DMS79 treated with DMSO at 0.1 percent for 48 hours (cell line): ENCODE measurements at places on chromosomes 5 and 9.

DNA sequence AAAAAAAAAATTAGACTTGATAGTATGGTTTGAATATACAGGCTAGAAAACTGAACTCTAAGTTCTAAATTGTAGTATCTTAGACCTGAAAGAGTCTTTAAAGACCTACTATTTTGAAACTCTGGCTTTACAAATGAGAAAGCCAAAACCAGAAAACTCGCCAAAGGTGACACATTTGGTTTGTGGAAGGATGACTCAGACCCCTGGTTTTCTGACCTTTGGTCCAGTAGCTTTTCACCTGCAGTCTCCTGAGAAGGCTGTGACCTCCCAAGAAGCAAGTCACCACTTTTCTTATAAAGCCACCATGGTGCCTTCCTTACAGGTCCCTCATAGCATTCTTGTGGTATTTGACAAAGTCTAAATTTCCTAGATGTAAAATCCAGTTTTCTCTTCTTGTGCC is 102.1 kb upstream of the CEP78 start:
- no peak for DNase-seq

- no peak for DNase-seq
These were observed 691 bp downstream of the THBS4 start for GRCh38 chr5:80035839-80036238.

- no peak for DNase-seq
These were observed 232.3 kb upstream of the PAPPA start for GRCh38 chr9:115921301-115921700.

DNA sequence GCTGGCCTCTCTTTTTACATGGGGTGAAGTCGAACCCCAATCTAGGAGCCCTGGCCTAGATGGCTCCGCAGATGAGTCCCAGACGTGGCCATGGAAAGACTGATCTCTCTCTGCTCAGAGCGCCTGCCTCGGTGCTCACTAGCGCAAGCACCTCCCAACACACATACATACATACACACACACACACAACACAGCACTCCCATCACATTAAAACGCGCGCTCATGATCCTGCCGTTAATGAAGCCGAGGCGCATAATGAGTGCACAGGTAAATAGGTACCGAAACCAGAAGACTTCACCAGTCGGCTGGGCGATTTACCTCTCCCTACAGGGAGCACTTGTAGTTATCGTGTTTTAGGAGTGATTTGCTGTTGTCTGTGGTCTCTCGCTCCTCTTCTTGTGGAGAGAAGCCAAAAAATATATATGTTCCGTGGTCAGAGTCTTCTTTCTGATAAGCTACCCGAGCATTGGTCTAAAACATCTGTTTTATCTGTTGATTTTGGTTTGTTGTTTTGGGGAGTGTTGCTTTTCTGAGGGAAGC is 207.7 kb downstream of the MEF2C start:
- DNase-seq: peak; percentile 58

GRCh38 chr5:135974021-135974600 is 19.3 kb upstream of the LECT2 start:
- no peak for DNase-seq

DNA sequence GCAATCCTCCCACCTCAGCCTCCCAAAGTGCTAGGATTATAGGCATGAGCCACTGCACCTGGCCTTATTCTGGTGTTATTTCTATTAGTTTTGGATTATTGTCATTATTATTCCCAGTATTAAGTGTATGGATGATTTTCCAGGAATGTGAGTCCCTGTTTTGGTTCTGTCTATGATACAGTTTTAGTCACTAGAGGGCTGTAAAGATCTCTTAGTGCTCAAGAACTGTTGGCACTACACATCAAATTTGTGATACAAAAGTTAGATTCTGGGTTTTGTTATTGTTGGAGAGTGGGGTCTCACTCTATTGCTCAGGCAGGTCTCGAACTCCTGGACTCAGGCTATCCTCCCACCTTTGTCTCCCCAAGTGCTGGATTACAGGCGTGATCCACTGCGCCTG is 12.1 kb downstream of the CCL28 start:
- no peak for DNase-seq

GRCh38 chr9:75438716-75439115 is 350.4 kb downstream of the OSTF1 start:
- DNase-seq: no peak

- DNase-seq: no peak
These were observed 105.6 kb upstream of the IL12B start for GRCh38 chr5:159435855-159436254.

DNA sequence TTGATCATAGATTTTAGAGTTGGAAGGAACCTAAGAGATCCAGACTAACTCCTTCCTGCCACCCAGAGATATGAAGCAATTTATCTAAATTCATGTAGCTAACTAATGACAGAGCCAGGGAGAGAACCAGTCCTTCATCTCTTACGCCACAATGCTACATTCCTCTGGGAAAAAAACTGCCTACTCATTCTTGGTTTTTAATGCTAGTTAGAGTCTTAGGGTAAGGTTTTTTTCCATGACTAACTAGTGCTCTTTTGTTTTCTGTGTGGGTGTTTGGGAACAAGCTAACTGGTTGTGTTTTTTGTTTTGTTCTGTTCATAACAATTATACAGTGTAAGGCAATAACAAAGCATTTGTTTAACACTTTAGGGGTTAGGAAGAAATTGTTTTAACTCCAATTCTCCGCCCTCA is 52.4 kb downstream of the SLC44A1 start:
- DNase-seq: no peak

DNA sequence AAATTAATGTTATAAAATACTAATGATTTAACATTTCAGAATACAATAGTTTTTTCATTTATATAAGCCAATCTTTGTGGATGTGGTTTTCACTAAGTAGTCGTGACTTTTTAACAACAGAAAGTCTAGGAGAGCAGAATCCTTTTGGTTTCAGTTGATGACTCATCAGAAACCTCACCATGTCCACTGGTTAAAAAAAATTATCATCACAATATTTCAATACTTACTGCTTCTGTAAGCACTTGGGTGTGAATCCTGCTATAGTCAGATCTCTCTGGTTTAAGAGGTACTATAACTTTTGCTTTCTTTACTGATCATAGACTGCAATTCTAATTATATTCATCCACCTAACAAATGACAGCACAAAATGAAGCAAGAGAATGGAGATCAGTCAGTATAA is 77.2 kb downstream of the MRPS30 start:
- DNase-seq: no peak

DNA sequence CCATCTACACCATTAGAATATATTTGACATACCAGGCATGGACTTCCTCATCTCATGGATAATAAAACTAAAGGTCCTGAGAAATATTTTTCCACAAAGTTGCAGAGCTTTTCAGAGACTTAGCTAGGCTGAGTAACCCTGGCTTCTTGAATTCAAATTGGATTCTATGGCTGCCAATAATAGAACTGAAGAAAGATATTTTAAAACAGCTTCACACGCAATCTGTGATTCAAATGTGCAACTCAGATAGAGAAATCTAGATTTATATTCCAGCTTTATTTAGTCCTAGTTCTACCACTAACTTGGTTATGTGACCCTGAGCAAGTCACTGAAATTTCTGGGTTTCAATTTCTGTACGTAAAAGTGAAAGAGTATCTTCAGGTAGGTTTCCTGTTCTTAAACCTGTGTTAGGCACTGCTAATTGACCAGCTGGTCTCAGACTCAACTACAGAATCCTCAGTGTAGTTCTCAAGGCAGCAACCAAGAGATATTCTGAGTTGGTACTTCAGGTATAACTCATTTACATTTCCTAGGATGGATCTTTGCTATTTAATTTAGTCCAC is 235.3 kb downstream of the GABRB2 start:
- DNase-seq: no peak

DNA sequence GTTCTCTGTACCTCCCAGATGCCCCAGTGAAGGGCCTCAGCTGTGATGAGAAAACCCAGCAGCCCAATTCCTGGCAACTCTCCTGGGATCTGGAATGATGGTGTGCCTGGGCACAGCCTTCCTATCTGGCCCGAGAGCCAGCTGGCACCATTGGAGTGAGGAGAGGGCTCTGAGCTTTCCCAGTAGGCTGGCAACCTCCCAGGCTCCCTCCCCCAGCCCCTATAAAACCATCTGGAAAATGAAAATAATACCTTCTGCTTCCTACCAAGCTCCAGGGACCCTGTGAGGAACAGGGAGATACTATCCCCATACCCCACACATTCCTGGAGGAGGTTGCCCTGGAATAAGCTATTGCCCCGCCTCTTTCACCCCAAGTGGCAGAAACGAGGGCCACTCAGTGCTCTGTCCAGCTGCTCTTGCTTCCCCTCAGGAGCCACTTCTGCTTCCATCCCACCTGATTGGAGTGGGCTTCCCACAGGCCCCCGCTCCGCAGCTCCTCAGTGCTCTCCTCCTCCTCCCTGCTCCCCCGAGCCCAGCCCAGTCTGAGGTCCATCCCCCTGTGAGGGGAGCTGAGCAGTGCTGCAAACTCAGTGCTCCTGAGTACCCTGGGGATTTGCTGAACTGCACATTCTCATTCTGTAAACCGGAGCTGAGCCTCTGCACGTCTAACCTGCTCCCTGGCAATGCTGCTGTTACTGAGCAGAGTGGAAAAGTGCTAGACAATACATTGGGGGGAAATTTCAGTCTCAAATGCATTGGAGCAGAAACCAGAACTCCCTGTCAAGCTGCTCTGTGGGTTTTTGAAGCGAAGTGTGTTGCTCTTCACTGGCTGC is 74.7 kb downstream of the THBS4 start:
- peak; percentile 97 for DNase-seq

- no peak for DNase-seq
These were observed 44.8 kb downstream of the APTX start for GRCh38 chr9:32956606-32957005.

DNA sequence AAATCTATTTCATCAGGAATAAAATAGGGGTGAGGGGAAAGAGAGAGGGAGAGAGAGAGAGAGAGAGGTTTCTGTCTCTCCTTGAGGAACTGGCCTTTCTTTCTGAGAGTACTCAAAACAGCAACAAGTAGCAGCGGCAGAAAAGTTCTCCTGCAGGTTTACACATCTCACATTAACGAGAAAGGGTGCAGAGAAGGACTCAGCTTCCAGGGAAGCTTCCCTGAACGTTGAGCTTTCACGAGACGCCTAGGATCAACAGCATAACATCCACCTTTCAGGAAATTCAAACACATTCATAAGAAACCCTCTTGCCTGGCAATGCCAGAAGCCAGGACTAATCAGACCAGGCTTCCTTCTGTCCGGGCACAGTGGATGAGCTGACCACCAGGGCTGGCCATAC is 162.9 kb downstream of the ZDHHC21 start:
- peak; percentile 45 for DNase-seq

DNA sequence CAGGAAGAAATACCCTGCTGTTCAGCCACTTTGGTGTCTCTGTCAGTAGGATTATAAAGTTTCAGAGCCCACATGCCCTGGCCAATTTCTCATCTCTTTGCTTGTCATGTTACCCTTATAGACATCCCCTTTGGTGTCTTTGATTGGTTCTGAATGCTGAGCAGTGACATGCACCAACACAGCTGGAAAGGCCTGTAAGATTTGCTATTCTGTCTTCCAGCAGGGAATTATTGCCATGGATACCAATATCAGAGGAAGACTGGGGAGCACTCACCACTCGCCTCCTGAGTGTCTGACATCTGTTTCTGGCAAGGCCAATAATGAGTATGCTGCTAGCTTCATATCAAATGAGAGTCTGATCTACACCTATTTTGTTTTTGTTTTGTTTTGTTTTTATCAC is 34.4 kb downstream of the RAB3C start:
- DNase-seq: no peak

GRCh38 chr9:98883276-98883675 is 60.4 kb upstream of the COL15A1 start:
- DNase-seq: no peak

DNA sequence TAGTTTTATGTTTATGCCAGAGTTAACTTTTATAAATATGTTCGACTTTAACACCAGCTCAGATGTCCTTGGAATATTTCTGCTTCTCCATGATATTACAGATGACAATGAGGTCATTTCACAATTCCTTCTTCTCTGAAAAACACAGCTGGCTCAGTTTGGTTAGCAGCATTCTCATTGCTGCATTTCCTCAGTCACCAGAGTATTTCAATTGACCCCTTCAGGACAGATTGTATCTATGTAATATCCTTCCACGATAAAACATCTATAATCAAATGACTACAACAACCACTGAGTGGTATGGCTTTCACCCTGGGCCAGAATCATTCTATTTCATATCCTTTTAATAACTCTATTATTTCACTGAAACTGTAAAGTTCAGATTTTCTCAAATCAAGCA is 148.7 kb downstream of the OXCT1 start:
- no peak for DNase-seq

DNA sequence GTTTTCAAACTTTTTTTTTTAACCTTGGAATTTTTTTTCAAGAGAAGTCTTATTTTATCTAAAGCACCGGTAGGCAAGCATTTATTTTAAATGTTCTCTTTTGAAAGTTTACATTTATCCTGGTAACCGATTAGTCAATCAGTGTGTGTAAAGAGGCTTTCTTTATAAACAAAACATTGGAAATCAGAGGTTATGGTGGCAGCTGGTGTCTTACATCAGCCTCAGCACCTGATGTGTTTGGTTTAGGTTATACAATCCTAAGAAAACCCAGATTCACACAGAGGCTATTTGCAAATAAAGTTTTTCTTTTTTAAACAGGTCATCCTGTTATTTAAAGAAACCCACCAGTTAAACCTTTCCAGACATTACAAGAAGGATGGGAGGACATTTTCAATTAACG is 173.3 kb upstream of the GDNF start:
- no peak for DNase-seq

GRCh38 chr5:42912184-42912798 is 100.6 kb upstream of the SELENOP start:
- peak; percentile 15 for DNase-seq

DNA sequence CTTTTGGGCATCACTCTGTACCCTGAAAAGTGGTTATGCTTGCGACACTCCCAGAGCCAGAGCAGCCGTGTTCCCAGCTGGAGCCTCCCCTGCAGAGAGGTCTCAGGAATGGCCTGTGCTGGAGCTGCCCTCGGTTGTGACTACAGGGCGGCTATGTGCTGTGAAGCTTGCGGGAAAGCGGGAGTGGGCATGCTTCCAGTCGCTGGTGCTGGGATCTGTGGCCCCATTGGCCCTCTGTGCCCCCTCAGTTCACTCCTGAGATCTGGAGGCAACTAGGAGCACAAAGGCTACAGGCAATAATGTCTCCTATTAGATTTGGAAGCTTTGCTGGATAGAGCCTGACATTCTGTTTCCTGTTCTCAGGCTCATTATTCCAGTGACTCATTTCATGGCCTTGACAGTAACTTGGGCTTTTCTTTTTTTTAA is 56.9 kb downstream of the GPR107 start:
- no peak for DNase-seq

DNA sequence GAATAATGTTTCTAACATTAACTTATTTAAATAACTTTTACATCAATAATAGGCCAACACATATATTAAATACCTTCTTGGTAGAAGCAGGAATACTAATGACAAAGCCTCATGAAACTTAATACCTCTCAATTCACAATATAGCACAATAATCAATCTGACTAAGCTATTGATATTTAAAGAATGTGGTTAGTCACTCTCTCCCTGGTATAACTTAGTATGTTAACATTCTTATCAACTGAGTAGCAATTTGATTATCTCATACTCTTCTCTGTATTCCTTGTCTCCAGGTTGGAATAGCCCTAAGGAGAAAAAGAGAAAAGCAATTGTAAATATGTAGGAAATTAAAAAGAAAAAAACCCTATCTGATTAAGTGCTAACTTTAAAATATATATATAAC is 4.9 kb upstream of the PGGT1B start:
- no peak for DNase-seq
